ENCODE measurements at places on chromosomes 13 and 19.

DNA sequence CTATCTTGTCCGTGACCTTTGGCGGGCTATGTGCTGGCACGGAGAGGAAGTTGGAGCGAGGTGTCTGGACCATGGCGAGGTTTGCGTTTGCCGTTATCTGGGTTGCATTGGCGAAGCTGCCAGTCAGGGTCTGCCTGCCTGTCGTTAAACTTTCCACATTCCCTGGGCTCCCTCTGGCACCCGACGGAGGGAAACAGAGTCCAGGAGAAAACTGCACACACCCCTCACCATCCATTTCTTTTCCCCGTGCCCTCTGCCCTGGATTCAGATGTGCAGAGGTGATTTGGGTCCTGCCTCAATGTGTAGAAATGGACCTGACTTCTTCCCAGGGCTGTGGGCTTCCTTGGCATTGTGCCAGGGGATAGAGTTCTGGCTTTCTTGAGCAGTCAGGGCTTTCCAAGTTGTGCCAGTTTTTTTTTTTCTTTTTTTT, 142.4 kb downstream of the URI1 start:
- DNase-seq, result no peak

DNA sequence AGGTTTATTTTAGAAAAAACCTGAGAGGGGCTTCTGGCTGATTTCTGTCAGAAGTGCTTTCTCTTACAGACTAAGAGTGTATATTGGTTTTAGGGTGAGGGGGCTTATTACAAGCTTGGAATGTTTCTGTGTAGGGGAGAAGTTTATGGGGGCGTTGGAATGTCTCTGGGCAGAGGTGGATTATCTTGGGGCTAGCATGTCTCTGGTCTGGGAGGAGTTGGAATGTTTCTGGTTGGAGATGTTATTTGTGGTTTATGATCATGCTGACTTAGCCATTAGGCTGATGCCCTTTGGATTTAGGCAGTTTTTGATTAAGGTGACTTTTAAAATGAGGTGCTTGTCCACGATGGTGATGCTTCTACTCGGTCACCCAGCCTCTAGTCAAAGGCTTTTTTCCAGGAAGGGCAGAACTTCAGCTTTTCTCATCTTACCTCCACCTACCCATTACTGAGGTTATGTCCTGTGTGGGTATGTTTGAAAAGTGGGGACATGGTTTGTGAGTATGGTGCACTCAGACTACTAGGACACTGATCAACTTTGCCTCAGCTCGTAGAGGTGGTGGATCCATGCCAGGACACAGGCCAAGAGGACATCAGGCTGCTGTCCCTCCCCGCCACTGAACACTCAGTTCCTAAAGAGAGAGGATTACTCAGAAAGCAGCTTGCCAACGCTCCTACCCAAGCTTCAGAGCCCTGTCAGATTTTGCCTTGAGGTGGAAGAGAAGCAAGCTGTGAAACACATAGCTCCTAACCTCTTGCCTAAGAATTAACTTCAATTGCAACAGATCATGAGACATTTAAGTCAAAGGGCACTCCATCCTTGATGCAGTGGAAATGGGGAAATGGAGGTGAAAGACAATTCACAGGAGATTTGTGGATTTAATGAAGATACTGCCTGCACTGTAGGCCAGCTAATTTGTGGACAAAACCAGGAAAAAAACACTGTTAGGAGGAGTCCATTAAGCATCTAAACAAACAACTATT, 63.6 kb downstream of the ZNF44 start:
- no peak for DNase-seq

- DNase-seq, result no peak
Observed at GRCh38 chr19:43575955-43576878, 616 bp downstream of the PINLYP start.

- DNase-seq, result no peak
Observed at GRCh38 chr13:50838031-50838430, 5.5 kb downstream of the DLEU7 start.

GRCh38 chr19:49624967-49625910, 14.7 kb downstream of the RRAS start:
- DNase-seq, result no peak

GRCh38 chr13:110000534-110001345, 214.4 kb upstream of the IRS2 start:
- no peak for DNase-seq

GRCh38 chr19:18848878-18849661, 17.3 kb downstream of the UPF1 start:
- DNase-seq, result no peak

DNA sequence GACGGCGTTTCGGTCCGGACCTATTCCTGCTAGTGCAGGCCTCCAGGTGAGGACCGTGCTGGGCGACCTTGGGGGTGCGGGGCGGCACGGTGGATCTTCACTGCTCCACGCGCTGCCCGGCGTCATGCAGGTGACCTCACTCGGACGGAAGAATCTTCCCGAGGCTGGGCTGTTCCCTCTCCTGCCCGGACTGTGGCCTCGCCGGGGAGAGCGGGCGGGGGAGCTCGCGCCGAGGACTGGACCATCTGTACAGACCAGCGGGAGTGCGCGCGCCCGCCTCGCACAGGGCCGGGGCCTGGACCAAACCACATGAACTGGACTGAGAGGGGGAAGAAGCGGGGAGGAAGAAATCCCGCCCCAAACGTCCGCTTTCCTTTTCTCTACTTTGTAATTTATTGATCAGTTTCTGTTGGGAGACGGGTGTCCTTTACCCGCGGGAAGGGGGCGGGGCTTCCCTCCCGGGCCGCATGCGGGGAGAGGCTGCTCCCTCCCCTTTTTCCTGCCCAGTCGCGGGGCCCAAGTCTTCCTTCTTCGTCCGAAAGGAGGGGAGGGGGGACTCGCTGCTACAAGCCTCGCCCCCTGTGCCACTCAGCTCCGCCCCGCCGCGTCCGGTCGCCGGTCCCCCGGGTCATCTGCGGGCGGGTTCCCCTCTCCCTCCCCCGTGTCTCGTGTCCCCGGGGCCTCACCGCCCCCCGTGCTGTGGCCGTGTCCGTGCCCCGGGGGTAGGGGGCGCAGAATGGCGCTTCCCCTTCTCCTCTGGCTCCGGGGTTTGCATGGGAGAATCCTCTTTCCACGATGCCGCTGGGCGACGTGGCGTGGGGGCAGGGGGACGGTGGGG, 4.9 kb downstream of the HRC start:
- peak; percentile 55 for DNase-seq

DNA sequence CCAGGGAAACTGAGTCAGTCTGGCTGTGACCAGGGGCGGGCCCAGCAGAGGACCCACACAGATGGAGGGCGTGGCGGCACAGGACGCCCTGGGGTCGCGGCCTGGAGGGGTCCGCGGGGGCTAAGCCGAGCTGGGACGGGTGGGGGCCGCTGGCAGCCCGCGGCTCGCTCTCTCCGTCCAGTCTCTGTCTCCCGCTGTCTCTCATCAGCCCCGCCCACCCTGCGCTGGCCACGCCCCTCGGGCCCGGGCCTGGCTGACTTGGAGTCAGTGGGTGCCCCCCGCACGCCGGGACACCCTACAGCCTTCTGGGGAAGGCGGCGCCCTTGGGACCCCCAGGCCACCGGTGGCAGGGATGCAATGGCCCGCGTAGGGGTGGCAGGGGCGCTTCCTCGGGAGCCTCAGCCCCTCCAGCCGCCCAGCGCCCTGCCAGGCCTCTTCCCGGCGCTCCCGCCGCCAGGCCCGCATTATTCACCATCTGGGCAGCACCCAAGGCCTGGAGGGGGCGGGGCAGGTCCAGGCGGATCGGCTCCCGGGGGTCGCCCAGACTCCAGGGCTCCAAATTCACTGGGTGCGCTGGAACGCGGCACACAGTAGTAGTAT, at the start of gene TBXA2R:
Gene TBXA2R, minus strand, starts transcription at position 186 of the 600 bp plus-strand sequence. CDS start 6,241 bp downstream, outside the sequence.
- peak; percentile 64 for DNase-seq

DNA sequence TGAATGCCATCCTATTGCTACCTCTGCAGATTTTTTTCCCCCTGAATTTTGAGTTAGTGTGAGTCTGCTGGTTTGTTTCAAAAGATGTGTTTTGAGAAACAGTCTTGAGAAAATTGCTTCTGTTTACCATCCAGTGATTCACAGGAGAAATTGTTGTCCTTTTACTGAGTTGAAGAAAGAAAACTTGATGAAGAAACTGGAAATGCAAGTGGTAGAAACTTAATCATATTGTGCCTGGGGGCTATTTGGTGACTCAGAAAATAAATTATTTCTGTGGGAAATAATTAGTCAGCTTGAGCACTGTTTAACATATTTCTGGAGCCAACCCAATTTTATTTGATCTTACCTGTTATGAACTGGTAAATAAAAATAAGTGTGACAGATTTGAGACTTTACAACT, 35.4 kb downstream of the PAN3 start:
- DNase-seq, result no peak

DNA sequence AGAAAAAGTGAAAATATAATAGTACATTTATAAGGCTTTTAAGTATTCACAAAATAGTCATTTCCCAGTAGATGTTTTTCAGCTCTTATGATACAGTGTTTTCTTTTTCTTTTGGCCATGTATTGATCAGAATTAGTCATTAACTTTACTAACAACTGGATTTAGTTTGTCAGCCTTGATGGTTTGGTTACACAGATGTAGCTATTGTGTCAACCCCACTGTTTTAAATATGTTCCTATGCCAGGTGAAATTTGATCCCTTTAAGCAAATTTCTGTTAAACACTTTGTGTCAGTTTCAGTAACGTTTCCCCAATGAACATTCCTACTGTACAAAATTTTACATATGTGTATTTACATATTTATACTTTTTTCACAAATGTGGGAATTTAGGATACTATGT, 261.5 kb upstream of the STARD13 start:
- no peak for DNase-seq

GRCh38 chr13:33639626-33640080, 178.3 kb upstream of the RFC3 start:
- DNase-seq, result peak; percentile 36

DNA sequence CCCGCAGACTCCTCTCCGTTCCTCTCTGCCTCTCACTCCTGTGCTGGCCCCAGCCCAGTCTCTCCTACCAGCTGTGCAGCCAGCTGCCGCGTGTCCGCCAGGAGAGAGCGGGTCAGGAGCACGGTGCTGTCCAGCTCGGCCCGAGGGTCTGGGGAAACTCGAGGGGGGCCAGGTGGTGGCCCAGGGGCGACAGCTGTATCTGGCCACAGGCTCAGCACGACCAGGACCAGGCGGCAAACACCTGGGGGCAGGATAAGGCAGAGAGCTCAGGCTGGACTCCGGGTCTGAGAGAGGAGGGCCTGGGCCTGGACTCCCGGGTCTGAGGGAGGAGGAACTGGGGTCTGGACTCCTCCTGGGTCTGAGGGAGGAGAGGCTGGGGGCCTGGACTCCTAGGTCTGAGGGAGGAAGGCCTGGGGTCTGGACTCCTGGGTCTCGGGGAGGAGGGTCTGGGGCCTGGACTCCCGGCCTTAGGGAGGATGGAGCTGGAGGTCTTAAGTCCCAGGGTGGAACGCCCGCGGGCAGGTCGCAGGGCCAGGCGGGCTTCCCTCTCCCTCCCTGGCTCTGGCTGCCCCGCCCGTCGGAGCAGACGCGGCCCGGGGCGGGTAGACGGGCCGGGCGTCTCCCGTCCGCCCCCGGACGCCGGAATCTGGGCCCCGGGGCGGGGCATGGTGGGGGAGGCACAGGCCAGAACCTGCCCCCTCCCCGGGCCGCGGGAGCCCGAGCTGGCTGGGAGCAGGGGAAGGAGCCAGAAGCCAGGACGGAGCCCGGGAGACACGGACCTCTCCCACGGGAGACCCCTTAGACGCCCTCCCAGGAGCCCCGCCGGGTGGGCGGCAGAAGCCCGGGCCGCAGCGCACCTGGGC, 1.3 kb downstream of the IL11 start:
- DNase-seq, result no peak

- DNase-seq, result no peak
Observed at GRCh38 chr13:53220038-53220437, 191.4 kb downstream of the OLFM4 start.

DNA sequence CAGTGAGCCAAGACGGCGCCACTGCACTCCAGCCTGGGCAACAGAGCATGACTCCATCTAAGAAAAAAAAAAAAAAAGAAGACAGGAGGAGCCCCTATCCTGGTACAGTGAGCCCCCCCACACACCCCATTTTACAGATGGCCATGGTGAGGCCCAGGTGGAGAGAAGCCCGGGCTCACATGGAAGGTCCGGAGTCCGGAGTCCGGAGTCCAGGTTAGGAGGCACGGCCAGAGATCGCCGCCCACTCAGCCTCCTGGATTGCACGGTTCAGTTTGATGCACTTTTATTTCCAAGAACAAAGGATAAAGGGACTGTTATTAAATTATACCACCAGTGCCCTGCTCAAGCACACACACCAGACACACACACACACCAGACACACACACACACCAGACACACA, 11.3 kb upstream of the BTBD2 start:
- DNase-seq, result no peak

- peak; percentile 76 for DNase-seq
Observed at GRCh38 chr19:47729799-47730520, 15.4 kb upstream of the NOP53 start.

DNA sequence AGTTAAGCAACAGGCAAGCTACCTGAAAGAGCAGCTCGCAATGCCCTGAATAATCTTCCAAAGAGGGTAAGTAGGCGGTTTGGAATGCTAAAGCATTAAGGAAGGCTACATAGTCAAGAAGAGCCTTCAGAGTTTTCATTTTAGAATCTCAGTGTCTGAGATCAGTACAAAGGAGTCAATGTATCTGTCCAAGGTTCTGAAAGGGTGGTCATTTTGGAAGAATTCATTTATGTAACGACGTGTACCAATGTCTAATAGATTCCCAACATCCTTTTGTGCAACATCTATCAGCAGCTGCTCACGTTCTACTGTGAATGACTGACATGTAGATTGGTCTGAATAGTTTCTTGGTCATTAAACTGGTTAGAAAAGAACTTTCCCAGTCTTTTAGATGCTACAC, 15.2 kb downstream of the ZNF665 start:
- no peak for DNase-seq

DNA sequence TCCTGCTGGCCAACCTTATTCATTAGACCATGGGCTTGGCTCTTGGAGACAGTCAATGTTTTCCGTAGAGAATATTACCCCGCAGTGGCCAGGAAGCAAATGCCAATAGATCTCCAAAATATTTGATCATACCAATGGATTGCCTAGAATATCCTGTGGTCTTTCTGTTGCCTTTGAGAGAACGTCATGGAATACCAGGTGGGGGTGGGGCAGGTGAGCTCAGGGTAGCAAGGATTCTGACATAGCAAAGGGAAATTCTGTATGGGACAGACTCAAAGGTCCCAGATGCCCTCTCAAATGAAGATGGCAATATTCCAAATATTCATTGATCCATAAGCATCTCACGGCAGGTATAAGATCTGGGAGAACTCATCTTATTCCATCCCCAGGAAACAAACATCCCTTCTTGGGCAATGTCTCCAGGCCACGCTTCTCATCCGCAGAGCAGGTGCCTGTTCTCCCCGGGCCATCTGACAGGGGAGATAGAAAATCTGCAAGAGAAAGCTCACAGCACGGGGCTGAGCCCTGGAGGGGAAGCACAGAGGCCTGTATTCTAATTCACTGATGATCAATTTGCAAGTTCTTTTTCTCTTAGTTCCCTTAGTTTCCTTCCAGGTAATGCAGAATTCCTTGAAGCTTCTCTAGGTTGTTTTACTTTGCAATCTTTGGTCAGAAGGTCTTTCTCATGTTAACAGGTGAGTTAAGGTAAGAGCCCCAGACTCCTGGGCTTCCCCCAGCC, 69.6 kb upstream of the TSHZ3 start:
- DNase-seq, result no peak

- DNase-seq, result no peak
Observed at GRCh38 chr13:53032849-53033248, 4.2 kb downstream of the OLFM4 start.

All from activated CD4-positive, CD25-positive, alpha-beta regulatory T cell treated with anti-CD3 and anti-CD28 coated beads, Interleukin-2, amount 50 U/mL, for 72 hours (primary cell).